ENCODE measurements at places on chromosomes 1 and 21.

DNA sequence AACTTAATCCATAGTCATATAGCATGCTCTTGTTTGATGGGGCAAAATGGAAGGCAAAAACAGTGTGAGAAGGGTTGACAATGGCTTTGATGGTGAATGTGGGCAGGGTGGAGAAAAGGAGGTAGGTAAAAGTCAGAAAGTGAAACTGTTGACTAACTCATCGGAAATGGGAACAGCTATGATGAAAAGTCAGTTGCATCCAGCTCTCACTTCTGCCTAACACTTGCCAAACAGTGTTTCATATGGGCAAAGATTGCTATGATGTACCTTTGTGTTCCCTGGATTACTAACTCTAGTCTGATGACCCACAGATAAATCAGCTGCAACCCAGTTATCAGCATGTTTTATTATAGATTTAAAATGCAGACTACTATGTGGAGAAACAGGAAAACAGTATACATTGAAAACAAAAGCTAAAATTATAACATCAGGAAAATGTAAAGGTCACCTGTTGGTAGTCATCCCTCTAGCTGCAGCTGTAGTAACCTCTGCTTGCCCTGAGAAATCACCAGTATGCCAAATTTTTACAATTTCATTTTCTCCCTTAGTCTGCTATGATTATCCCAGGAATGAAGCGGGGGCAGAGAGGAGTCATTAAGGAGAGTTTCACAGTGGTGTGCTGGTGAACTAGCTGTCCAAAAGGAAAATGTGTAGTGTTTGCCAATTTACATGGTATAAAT is 11.7 kb downstream of the TNFSF18 start:
- no peak for DNase-seq

- no peak for DNase-seq
These were observed 176.9 kb downstream of the CTH start for GRCh38 chr1:70587872-70588366.

DNA sequence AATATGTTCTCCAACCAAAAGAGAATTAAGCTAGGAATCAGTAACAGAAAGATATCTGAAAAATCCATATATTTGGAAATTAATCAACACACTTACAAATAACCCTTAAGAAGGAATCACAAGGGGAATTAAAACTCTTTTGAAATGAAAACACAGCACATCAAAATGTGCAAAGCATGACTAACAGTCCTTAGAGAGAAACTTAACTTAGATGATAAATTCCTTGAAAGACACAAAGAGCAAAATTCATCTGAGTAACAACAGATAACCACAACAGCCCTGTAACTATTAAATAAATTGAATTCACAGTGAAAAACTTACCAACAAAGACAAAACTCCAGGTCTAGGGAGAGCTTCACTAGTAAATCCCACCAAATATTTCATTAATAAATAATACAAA is 283.8 kb downstream of the SDCCAG8 start:
- DNase-seq, result no peak

GRCh38 chr1:40141878-40142535 is 19.2 kb upstream of the RLF start:
- no peak for DNase-seq

- DNase-seq, result no peak
These were observed 188.3 kb upstream of the ARHGEF16 start for GRCh38 chr1:3265835-3266805.

GRCh38 chr1:243715285-243715684 is 134.8 kb downstream of the AKT3 start:
- no peak for DNase-seq

GRCh38 chr1:198079432-198079951 is 77.3 kb upstream of the NEK7 start:
- DNase-seq, result no peak

GRCh38 chr1:5296095-5296494 is 641.7 kb downstream of the AJAP1 start:
- DNase-seq, result no peak

- DNase-seq, result peak; percentile 74
These were observed 41.4 kb downstream of the RGS5 start for GRCh38 chr1:163161337-163161736.

DNA sequence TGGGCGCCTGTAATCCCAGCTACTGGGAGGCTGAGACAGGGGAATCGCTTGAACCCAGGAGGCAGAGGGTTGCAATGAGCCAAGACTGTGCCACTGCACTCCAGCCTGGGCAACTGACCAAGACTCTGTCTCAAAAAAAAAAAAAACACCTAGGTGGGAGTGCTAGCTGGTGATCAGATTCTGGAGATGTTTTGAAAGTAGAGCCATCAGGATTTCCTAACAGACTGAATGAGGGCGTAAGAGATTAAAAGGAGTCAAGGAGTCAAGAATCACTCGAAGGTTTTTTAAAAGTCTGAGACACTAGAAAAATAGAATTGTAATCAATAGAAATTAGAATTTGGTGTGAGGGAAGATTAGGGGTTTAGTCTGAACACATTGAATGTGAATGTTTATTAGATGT is 73.8 kb downstream of the HSF2BP start:
- DNase-seq, result no peak
